Tibial nerve (tissue), 4 donors: ENCODE measurements at places on chromosomes 11 and 22. TPM values are rescaled to one million over a fixed set of nuclear protein-coding genes. Genes with fewer than 3 reads are reported as not detected.

DNA sequence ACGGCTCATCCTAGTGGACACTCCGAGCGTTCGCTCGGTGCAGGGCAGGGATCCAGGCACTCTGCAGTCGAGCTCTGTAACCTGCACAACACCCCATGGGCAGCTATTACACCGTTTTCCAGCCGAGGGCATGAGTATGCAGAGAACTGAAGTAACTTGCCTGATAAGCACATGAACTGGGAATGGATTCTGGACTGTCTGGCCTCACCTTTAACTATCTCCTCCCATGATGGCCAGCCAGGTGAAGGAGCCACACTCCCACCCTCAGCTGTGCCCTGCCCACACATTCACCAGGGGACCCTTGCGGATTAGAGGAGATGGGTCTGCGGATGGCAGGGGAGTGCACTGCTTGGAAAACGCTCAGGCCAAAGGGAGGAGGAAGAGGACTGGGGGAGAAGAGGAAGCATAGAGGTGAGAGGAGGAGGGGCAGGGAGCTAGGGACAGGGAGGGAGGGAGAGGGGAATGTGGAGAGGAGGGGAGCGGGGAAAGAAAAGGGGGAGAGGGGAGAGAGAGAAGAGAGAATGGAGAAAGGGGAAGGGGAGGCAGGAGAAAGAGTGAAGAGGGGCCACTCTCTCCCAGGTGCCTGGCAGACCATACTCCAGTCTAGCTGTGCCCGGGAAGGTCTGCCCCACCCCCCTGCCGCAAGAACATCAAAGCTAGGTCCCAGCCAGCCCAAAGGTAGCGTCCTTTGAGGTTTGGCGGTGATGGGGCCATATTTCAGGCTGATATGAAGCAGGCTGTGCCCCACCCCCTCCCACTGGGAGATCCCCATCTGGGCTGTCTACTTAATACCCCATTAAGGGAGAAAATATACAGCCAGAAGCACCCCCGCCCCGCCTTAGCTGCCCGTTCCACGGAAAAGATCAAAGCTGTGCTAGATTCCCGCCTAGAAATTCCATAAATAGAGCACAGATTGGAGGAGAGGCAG lies 33.2 kb upstream of the TCF20 start:
- H3K27me3 ChIP-seq = no peaks in the 10 kb centered on the region
- DNase-seq = no peak
- H3K36me3 ChIP-seq = no peaks in the 10 kb centered on the region
- no peak overlapping the region for H3K4me3 ChIP-seq

- H3K36me3 ChIP-seq = no peaks in the 10 kb centered on the region
- no peaks in the 10 kb centered on the region for H3K4me1 ChIP-seq
- no peaks in the 10 kb centered on the region for H3K27me3 ChIP-seq
- H3K27ac ChIP-seq = no peak overlapping the region
- DNase-seq = no peak
Measured at GRCh38 chr11:19306179-19306944, 65.6 kb upstream of the E2F8 start.

- DNase-seq = no peak
- H3K4me3 ChIP-seq = no peak overlapping the region
- no peaks in the 10 kb centered on the region for H3K4me1 ChIP-seq
- no peak overlapping the region for H3K27ac ChIP-seq
- H3K27me3 ChIP-seq = no peaks in the 10 kb centered on the region
Measured at GRCh38 chr22:19928207-19928606, 13.4 kb upstream of the COMT start.

DNA sequence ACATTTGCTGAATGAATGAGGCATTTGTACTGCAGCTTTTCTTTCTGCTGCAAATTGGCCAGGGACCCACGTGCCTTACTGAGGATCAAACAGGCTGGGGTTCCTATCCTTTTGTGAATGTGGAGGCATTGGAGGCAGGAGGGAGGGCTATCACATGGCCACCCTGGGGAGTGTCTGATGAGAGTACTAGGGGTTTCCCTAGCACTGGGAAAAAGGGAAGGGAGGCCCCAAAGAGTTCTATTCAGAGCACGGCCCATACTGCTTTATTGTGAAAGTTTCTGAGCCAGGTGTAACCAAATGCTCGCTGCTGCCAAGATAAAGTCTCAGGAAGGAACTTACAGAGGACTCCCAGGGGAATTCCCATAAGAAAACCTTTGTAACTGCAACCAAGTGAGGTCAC lies 78.4 kb upstream of the ANO1 start:
- H3K36me3 ChIP-seq = no peaks in the 10 kb centered on the region
- H3K4me3 ChIP-seq = no peak overlapping the region
- H3K27ac ChIP-seq = no peak overlapping the region
- H3K4me1 ChIP-seq = no peaks in the 10 kb centered on the region
- no peak for DNase-seq
- no peaks in the 10 kb centered on the region for H3K27me3 ChIP-seq

GRCh38 chr22:19181786-19182471 lies 3.4 kb upstream of the SLC25A1 start:
- H3K27ac ChIP-seq = no peak overlapping the region
- no peaks in the 10 kb centered on the region for H3K27me3 ChIP-seq
- H3K4me3 ChIP-seq = no peak overlapping the region
- peaks cover 5% of the 10 kb centered on the region for H3K36me3 ChIP-seq
- no peak for DNase-seq

UCP3 gene
- total RNA-seq = 2.0 TPM

- no peaks in the 10 kb centered on the region for H3K36me3 ChIP-seq
- H3K27ac ChIP-seq = no peak overlapping the region
- no peaks in the 10 kb centered on the region for H3K4me1 ChIP-seq
Measured at GRCh38 chr11:109734566-109734965, 312.6 kb downstream of the C11orf87 start.

- no peak overlapping the region for H3K27ac ChIP-seq
- H3K27me3 ChIP-seq = no peaks in the 10 kb centered on the region
- H3K4me3 ChIP-seq = no peak overlapping the region
Measured at GRCh38 chr22:19514831-19515565, 9.2 kb downstream of the CLDN5 start.

GRCh38 chr11:61726775-61727174 lies 25.7 kb upstream of the MYRF start:
- no peaks in the 10 kb centered on the region for H3K27me3 ChIP-seq
- no peak overlapping the region for H3K4me3 ChIP-seq
- no peaks in the 10 kb centered on the region for H3K4me1 ChIP-seq
- DNase-seq = no peak

GALR3 gene
- not detected for total RNA-seq

SCGB1D2 gene
- not detected for total RNA-seq

DNA sequence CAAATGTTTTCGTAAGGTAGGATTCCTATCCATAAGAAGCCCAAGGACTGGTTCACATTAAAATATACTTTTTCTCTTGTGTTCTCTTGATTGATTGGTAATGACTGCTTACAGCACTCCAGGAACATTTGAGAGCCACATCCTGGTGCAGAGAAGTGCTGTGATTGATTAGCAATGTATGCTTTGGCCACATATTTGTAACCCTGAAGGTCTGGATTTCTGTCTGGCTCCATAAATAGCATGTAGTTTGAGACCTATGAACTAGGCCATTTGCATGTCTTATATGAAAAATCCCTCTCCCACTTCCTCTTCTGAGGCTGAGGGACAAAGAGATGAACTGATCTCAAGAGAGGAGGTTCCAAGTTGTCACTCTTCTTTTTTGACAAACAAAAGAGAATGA lies 49.3 kb upstream of the CD44 start:
- no peak overlapping the region for H3K4me3 ChIP-seq
- no peak for DNase-seq
- H3K27me3 ChIP-seq = no peaks in the 10 kb centered on the region
- no peak overlapping the region for H3K27ac ChIP-seq
- peaks cover 5% of the 10 kb centered on the region for H3K4me1 ChIP-seq
- no peaks in the 10 kb centered on the region for H3K36me3 ChIP-seq

- peak overlapping the region; percentile 60 for H3K4me3 ChIP-seq
- peak; percentile 77 for DNase-seq
- H3K27me3 ChIP-seq = no peaks in the 10 kb centered on the region
- peaks cover 29% of the 10 kb centered on the region for H3K4me1 ChIP-seq
- H3K27ac ChIP-seq = no peak overlapping the region
Measured at GRCh38 chr22:30426388-30427353, 1.1 kb downstream of the MTFP1 start.

ANO1 gene
- 1.7 TPM for total RNA-seq

GRCh38 chr11:107457205-107457557 lies 444 bp downstream of the CWF19L2 start:
- no peaks in the 10 kb centered on the region for H3K27me3 ChIP-seq
- H3K36me3 ChIP-seq = no peaks in the 10 kb centered on the region
- H3K27ac ChIP-seq = peak overlapping the region; percentile 69

TRIM49 gene
- not detected for total RNA-seq

GRCh38 chr11:927871-928270 lies 2.2 kb downstream of the AP2A2 start:
- no peaks in the 10 kb centered on the region for H3K36me3 ChIP-seq
- no peak for DNase-seq
- no peaks in the 10 kb centered on the region for H3K27me3 ChIP-seq
- no peaks in the 10 kb centered on the region for H3K4me1 ChIP-seq
- H3K27ac ChIP-seq = no peak overlapping the region

DNA sequence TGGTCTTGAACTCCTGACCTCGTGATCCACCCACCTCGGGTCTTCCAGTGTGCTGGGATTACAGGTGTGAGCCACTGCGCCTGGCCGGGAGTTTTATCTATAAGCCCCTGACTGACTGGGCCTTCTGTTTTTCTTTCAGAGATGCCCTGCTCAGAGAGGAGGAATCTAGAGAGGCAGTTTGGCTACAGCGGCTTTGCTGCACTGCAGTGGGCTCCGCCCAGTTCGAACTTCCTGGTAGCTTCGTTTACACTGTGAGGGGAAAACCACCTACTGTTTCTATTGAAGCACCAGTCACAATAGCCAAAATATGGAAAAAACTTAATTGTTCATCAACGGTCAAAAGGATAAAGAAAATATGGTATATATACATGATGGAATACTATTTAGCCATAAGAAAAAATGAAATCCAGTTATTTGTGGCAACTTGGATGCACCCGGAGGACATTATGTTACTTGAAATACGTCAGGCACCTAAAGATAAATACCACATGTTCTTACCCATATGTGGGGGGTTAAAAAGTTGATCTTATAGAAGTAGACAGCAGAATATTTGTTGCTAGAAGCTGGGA lies 31.9 kb upstream of the FAM181B start:
- no peaks in the 10 kb centered on the region for H3K27me3 ChIP-seq
- H3K4me3 ChIP-seq = no peak overlapping the region
- no peak overlapping the region for H3K27ac ChIP-seq
- H3K36me3 ChIP-seq = no peaks in the 10 kb centered on the region
- no peak for DNase-seq

DNA sequence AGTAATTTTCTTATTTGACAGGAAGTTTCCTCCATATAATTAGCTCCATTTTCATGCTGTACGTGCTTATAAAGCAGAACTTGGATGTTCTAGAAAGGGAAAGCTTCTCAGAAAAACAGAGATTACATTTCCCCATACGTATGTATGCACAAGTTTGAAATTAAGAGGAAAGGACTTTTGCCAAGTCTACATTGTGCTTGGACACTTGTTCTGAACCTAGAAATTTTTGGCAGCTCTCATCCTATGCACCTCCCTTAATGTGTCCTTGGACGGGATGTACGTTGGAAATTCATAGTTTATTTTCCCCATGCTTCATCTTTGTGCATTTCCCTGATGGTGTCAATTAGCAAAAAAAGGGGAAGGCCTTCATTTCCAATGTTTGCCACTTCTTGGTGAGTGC lies 322.7 kb downstream of the BLID start:
- no peak for DNase-seq
- no peak overlapping the region for H3K4me3 ChIP-seq
- H3K27ac ChIP-seq = no peak overlapping the region
- H3K27me3 ChIP-seq = no peaks in the 10 kb centered on the region
- peaks cover 7% of the 10 kb centered on the region for H3K4me1 ChIP-seq

DNA sequence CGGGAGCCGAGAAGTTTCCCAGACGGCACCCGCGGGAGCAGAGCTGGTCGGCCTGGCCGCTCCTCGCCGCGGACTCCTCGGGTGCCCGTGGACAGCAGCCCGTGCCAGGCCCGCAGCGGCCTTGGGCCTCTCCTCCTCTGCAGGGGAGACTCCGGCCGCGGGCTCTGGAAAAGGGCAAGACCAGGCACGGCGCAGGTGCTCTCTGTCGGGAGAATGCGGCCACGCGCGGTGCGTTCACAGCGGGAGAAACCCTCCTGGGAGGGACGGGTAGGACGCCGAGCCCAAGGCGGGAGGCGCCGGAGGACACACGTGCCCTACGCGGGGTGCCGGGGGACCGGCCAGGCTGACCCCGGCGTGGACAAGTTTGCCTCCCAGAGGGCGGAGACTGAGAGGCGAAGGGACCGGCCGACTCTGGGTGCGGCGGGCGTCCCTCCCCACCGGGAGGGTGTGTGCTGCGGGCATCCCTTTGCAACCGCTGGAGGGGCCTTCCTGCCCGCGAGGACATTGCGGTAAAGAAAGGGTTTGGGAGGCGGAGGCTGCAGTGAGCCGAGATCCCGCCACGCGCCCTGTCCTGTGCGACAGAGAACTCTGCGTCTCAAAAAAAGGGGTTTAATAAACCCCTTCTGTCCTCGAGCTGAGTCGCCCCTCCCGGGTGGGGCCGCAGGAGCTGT lies 2.3 kb downstream of the IFITM1 start:
- H3K4me3 ChIP-seq = peak overlapping the region; percentile 55
- H3K4me1 ChIP-seq = no peaks in the 10 kb centered on the region
- no peaks in the 10 kb centered on the region for H3K27me3 ChIP-seq
- DNase-seq = no peak
- no peaks in the 10 kb centered on the region for H3K36me3 ChIP-seq
- peak overlapping the region; percentile 27 for H3K27ac ChIP-seq

KCNE3 gene
- 7.1 TPM for total RNA-seq
